HS-27A (cell line): ENCODE measurements at places on chromosomes 1 and 21.

DNA sequence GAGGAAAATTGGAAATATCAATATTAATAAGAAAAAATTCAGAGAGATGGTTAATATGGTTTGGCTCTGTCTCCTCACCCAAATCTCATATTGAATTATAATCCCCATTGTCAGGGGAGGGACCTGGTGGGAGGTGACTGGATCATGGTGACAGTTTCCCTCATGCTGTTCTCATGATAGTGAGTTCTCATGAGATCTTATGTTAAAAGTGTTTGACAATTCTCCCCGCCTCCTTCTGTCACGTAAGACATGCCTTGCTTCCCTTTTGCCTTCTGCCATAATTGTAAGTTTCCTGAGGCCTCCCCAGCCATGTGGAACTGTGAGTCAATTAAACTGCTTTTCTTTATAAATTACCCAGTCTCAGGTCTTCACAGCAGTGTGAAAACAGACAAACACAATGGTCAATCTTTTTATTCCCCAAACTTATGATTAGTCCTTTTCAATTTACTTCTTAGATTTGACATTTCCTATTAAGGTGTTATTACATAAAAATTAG, 11.0 kb downstream of the EGLN1 start:
- DNase-seq, result no peak

DNA sequence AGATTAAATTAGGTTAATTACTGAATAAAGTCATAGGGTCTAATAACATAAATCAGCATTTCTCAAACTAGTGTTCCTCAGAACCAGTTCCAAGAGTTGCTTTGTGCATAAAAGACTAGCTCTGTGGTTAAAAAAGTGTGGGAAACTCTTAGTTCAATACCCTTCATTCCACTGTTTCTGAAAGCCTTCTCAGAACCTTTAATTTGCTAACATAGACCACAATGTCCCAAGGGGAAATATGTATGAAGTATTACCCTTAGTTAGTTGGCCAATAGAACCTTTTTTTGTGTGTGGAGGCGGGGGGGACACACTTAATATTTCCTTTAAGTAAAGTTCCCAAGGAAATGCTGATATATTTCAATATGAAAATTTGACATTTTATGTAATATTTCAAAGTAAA, 20.4 kb downstream of the ODF2L start:
- DNase-seq, result no peak

DNA sequence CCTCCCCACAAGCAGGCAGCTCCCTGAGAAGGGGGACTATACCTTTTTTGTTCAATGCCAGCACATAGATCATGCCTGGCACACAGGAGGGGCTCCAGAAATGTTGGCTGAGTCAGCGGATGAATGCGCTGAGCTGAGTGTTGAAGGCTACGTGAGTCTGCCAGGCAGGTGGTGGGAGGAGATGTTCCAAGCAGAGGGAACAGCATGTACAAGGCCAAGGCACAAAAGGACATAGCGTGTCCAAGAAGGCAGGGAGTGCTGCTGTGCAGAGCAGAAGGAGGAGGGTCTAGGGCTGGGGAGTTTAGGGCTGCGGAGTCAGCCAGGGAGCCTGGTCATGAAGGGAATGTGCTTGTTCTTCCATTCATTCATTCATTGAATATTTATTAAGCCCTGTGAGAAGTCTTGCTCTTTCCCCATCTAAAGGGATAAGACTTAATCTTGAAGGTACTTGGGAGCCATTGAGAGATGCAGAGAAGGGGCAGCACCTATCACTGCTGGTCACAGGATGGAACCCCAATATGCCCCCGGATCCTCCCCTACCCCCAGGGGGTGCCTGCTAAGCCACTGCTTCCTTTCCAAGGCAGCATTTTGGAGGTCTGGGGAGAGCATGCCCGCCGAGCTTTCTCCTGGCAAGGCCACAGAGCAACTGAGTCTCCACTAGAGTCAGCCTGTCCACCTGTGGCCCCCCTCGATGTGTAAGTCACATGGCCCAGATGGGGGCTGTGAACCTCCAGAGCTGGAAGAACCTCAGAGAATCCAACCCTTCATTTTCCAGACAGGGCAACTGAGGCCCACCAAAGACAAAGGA, 31.2 kb upstream of the LAPTM5 start:
- no peak for DNase-seq

GRCh38 chr1:168767894-168768584, 39.0 kb upstream of the DPT start:
- DNase-seq, result no peak

GRCh38 chr1:243496187-243496646, 240.4 kb downstream of the SDCCAG8 start:
- no peak for DNase-seq

- DNase-seq, result no peak
Observed at GRCh38 chr1:183569141-183569540, 21.1 kb downstream of the NCF2 start.

DNA sequence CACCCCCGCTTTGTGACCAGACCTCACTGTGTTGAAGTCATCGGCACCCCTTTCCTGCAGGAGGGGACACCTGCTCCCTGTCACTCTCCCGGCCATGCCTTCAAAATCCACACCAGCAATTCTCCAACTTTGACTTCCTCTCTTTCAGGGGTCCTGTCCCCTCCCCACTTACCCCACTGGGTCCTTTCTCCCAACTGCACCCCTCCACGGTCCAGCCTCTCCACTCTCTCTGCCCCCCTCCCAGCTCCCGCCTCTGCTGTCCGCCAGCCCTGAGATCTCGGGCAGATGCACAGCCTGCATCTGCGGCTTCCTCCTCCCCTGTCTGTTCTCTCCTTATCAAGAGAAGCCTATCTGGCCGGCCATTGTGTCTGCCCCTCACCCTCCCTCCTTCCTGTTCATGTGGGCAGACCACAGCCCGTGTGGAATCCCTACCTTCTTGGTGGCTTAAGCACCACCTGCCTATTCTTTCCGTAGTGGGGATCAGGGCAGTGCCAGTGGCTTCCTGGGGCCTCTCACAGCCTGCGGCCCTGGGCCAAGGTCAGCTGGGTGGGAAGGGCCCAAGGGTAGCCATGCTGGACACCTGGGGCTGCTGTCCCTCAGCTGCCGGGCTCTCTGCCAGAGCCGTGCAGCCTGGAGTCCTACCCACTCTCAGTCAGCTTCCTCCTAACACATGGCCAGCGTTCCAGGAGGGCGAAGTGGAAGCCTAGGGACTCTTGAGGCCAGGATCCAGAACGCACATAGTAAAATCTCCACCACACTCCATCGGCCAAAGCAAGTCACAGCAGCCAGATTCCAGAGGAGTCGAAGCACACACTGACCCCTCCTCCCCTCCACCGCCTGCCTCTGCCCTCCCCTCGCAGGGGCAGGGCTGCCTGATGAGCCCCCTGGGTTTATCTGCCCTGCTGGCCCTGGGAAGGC, 5.1 kb upstream of the HES4 start:
- DNase-seq, result no peak

GRCh38 chr1:226988334-226988666, 48.2 kb downstream of the COQ8A start:
- no peak for DNase-seq

- DNase-seq, result no peak
Observed at GRCh38 chr1:240732390-240732789, 120.4 kb upstream of the GREM2 start.

DNA sequence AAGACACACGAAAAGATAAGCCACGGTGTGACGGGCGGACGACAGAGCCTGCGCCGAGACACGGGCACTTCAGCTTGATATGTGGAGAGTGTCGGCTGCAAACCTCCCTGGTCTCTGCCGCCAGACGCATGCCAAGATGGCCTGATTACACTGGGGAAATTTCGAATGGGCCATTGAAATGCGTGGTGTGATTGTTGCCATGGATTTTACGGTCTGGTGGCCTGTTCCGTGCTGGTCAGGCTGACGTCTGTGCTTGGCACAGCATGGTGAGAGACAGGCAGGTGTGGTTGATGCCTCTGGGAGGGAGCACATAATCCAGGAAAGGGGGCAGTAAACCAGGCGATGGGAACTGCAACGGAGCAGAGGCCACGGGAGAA, 105.6 kb upstream of the TMPRSS2 start:
- DNase-seq, result no peak

- DNase-seq, result no peak
Observed at GRCh38 chr1:31189696-31190674, 49.7 kb downstream of the NKAIN1 start.

GRCh38 chr21:29077651-29078090, 4.2 kb upstream of the CCT8 start:
- DNase-seq, result no peak

DNA sequence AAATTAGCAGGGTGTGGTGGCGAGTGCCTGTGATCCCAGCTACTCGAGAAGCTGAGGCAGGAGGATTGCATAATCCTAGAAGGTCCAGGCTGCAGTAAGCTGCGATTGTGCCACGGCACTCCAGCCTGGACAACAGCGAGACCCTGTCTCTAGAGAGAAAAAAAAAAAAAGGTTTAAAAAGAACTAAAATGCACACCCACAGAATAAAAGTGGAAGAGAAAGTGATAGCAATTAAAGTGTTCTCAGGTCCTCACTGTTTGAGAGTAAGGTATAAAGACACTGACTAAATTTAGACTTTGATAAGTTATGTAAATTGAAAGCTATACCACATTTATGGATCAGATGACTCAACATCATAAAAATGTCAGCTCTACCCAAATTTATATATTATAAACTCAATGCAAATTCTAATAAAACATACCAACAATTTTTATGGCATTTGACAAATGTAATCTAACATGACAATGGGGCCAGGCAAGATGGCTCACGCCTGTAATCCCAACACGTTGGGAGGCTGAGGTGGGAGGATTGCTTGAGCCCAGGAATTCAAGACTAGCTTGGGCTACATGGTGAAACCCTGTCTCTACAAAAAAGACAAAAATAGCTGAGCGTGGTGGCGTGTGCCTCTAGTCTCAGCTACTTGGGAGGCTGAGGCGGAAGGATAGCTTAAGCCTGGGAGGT, 11.8 kb downstream of the ZBTB17 start:
- no peak for DNase-seq

DNA sequence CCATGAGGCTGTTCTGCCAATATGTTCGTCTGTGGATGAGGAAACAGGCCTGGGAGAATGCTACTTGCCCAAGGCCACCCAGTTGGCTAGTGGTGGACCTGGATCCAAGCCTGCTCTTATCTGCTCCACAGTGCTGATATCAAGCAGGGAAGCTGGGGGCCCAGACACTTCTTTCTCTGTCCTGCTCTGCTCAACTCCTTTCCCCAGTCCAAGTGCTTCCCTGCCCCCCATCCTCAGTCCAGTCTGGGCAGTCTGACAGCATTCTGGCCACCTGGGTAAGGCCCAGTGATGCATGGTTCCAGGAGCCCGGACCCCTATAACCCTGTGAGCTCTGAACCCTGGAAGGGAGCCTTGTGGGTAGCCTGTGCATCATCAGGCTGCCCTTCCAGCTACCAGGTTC, 4.2 kb upstream of the PAQR7 start:
- DNase-seq, result no peak
